Urothelium cell line (cell line): ENCODE measurements at places on chromosomes 3 and 15.

DNA sequence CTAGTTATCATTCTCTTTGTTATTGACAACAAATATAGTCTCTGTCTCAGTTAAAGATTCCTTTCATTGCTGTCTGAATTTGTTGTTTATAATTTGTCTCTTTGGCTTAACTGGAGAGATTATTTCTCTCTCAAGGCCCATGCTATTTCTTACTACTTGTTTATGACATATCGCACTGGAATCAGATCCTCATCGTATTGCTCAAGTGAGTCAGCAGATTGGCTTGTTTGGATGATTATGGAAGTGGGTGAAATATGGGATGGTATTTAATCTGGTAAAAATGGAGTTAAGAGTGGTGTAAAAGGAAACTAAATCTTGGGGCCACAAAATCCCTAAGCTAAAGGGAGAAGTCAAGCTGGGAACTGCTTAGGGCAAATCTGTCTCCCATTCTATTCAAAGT is 613.1 kb downstream of the SI start:
- peak; percentile 17 for DNase-seq

DNA sequence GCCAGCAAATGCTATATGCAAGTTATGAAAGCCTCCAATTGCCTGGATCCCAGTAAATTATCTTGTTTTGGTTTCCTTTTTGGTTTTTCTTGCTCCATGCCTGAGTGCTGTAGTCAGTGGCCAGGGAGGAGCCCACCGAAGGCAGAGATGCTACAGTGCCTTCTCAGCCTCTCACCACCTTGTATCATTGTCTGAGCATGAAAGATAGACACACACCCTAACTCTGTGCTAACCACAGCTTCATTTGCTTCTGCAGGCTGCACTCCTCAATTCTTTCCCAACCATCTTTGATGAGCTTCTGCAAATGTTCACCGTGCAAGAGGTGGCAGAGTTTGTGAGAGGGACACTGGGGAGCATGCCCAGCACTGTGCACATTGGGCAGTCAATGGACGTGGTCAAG is 114.5 kb upstream of the MANF start:
- no peak for DNase-seq

GRCh38 chr3:140724856-140725812 is 47.3 kb downstream of the TRIM42 start:
- DNase-seq, result no peak

DNA sequence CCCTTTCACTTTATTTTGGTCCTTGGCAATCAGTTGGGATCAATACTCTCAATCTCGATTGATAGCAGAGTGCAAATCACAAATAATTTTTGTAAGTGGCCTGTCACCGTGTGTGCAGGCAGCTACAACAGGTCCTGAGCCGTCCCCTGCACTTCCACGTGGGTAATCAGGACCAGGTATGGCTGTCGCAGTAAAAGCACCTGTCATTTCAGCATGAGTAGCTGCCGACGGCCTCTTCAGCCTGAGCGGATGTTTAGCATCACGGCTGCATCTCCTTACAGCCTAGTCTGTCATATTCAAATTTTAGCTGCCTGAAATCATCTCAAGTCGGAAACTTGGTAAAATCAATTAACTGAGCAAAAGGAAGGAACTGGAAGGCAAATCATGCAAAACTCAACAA is 53.0 kb upstream of the FOXP1 start:
- DNase-seq, result no peak
